ENCODE measurements at places on chromosomes 6 and 20.
A peak's percentile ranks its signal among the peaks of the same experiment; 100 is the strongest.

GRCh38 chr6:38354037-38354381 lies 285.7 kb downstream of the BTBD9 start:
- DNase-seq, result no peak

DNA sequence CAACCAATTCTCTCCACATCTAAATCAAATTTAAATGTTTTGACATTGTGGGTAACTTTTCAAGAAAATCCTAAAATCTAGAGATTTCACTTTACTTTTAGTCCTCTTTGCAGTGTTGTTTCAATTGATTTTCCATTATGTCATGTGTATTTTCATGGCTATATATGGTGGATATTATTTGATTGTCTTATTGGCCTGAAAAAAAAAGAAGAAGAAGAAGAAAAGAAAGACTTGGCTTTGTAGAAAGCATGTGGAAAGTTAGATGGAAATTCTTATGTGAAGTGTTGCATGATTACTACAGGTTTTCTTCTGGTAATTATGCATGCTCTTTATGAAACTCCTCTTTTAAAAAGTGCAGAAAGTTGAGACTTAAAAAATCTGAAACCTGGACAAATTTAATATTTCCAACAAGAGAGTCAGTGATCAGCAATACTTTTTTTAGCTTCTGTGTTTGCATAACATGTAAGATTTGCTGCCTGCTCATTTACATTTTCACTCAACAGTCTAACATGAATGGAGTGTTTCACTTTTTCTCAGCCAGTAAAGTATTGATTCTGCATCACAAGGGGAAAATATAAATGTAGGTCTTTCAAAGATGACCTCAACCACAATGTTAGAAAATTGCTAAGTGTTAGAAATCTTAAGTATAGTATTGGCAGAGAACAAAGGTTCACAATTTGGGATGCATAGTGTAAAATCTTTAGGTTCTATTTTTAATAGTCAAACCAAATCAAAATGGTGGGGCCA lies 438.7 kb downstream of the BCKDHB start:
- DNase-seq, result no peak

DNA sequence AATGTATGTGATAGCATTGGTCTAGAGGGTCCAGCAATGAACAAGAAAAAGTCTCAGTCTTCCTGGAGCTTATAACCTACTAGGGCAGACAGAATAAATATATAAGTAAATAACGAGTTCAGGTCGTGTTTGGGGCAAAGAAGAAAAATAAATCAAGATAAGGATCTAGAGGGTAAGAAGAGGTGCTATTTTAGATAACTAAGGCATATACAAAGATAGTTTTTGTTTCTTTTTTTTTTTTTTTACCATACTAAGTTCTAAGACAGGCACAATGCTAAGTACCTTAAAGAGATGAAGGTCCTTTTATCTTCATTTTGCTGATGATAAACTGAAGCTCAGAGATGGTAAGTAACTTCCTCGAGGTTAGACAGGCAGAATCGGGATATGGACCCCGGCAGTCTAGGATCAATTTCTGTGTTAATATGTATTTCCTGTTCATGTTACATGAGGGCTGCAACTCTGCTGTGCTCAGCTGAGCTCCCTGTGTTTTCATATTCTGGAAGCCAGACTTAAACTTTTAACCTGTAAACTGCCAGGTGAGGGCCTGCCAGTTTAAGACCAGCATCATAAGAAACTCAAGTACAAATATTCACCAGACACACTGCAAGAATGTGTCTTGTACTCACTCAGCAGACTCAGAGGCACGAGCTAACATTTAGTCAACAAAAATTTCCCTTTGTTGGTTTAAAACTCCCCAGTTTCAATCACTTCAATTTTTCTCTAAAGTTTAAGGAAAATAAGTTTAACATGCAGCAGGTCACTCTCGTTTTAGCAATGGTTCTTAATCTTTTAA lies 23.3 kb downstream of the SESN1 start:
- DNase-seq, result no peak

GRCh38 chr6:147972448-147972847 lies 370.2 kb upstream of the SASH1 start:
- DNase-seq, result peak; percentile 7

GRCh38 chr20:49850463-49851230 lies 38.0 kb downstream of the SLC9A8 start:
- no peak for DNase-seq

DNA sequence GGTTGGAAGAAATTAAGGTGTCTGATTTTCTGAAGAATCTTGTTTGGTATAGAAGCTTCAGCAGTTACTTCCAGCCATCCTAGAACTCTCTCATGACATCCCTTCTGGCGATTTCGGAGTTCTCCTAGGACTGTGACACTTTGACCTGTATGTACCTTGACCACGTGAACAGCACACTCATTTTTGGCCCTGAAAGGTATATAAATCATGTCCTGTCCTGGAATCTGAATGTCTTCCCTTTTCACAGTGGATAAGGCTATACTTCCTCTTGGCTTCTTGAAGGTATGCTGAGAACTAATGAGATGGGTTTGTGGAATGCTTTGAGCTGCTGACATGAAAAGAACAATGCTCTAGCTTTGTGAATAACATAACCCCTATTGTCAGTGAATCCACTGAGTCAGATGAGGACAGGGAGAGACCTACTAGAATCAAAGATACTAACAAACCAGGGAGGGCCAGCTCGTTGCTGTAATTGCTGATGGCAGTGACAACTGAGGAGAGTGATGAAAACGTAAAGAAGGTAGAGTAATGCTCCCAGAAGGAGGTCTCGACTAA lies 6.0 kb upstream of the ZDHHC14 start:
- no peak for DNase-seq

Data from fibroblast of skin of right biceps (primary cell).